ENCODE measurements at places on chromosomes 11 and 22.

DNA sequence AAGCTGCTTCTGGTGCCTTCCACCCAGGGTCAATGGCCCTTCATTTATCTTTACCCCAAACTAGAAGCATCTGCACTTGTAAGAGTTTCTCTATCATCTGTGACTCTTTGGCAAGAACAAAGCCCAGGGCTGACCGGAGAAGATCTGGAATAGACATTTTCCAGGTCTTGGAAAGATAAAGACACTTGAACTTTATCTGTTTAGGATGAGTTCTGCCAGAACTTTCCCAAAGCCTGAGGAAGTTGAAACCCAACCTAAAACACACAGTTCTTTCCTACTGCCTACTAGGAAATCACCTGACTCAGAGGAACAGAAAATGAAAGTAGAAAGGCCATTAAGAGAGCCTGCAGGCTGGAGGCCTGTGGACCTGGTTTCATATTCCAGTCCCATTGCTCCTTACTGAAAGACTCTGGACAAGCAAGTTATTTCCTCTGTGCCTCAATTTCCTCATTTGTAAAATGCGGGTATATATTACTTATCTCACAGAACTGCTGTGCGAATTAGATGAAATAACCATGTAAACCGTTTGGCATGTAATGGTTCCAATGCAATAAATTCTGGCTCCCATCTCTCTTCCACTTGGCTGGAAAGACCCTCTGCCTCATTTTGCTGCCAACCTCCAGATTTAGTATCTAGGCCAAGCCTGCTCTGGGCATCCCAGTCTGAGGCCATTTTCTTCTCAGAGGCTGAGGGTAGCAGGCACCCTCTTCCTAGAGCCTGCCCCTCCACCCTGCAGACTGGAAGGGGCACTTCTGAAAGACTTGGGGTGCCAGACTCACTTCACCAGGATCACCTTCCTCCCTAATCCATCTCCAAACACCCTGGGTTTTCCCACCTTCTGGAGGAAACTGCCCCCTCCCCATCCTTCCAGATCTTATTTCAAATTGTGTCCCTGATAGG, 1.2 kb downstream of the UBE2L6 start:
- DNase-seq, result no peak

GRCh38 chr11:119641983-119642745, 86.8 kb downstream of the NECTIN1 start:
- DNase-seq, result no peak

GRCh38 chr11:235609-235996, 539 bp downstream of the SIRT3 start:
- peak; percentile 10 for DNase-seq

DNA sequence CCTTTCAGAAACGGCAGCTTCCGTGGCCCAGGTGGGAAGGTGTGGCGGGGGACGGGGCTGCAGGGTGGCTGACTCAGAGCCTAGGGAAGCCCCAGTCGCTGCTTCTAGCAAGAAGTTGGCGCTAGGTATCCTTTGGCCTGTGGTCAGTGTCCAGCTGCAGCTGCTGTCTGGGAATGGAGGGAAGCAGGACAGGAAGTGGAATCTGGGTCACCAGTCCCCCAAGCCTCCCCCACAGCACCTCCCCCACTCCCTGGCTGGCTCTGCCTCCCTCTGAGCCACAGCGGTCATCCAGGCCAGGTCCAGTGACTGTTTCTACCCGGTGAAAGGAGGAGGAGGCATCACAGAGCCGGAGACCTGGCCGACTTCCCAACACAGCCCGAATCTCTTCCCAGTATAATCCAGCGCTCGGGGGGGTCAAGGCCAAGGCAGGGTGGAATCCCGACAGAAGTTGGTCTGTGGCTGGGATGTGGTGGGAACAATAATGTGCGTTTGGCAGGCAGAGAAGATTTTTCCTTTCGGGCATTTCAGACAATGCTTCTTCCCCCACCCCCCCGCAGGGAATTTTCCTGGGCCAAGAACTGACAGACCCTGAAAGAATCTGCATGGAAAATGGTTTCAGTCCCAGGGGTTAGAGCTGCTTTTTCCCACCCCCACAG, 45.1 kb downstream of the C11orf96 start:
- DNase-seq, result peak; percentile 13

- no peak for DNase-seq
Measured at GRCh38 chr22:32511776-32512175, 37.2 kb downstream of the FBXO7 start.

Data from epithelial cell of proximal tubule (primary cell).